Stimulated activated CD8-positive, alpha-beta memory T cell treated with anti-CD3 and anti-CD28 coated beads, Interleukin-4, amount 100 ng/mL, for 24 hours (primary cell): ENCODE measurements at places on chromosomes 4 and X.
A peak's percentile ranks its signal among the peaks of the same experiment; 100 is the strongest.

GRCh38 chrX:107804427-107804826, 21.2 kb upstream of the MID2 start:
- DNase-seq = no peak

DNA sequence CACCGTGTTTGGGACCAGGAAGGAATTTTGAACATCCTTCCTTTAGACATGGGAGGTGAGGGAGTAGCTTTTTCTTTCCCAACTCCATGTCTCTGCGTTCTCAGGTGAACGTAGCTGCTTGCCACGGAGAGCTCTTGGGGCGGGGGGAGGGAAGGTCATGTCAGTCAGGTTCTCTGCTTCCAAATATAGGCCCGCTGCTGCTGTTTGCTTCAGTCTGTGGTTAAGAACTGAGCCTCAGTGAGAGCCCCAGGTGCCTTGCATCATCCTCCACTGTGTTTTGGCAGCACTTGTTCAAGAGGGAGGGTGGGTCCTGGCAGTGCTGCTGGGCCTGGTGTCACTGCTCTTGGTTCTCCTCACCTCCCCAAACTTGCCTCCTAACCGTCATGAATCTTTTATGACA, 46.5 kb downstream of the HADH start:
- peak; percentile 30 for DNase-seq

- no peak for DNase-seq
Measured at GRCh38 chrX:40895246-40895645, 159.9 kb upstream of the MED14 start.

- no peak for DNase-seq
Measured at GRCh38 chr4:107714256-107714655, 5.8 kb downstream of the PAPSS1 start.

- no peak for DNase-seq
Measured at GRCh38 chr4:147733716-147734344, 1.9 kb downstream of the ARHGAP10 start.

GRCh38 chr4:112184438-112184837, 39.2 kb downstream of the FAM241A start:
- DNase-seq = no peak

DNA sequence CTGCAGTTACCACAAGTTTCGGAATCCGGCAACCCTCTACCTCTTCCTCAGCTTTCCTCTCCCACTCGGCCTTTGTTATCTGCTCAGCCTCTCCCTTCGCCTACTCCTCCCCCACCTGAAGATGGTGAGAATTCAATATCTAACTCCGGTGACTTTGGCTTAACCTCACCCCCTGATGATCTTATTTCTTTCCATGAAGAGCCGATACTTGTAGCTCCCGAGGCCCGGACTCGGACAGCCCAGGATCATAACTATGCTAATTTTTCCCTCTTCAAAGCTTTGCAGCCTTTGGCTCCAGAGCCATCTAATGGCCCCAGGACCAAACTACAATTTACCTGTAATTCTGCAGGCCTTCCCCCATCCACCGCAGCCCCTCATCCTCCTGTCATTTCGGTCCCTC, 32.0 kb upstream of the MGST2 start:
- no peak for DNase-seq

GRCh38 chrX:32877592-32877991, 333.8 kb downstream of the DMD start:
- DNase-seq = no peak

GRCh38 chr4:5460106-5460801, 248.1 kb downstream of the EVC2 start:
- no peak for DNase-seq

DNA sequence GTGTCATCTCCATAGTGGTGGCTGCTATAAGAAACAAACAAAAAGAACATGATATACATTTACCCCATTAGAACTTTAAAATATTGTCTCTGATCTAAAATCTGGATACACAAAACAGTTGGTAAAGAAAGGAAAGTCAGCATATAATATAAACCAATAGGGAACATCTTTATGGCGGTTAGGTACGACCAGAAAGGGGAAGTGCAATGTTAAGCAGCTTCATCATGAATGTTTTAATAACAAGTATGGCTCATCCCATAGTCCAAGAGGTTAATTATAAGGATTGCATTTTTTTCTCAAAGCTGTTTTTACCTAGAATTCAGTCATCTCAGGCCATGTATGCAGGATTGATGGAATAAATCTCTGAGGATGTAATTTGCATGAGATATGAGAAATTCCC, 1869.7 kb downstream of the PCDH7 start:
- DNase-seq = no peak

DNA sequence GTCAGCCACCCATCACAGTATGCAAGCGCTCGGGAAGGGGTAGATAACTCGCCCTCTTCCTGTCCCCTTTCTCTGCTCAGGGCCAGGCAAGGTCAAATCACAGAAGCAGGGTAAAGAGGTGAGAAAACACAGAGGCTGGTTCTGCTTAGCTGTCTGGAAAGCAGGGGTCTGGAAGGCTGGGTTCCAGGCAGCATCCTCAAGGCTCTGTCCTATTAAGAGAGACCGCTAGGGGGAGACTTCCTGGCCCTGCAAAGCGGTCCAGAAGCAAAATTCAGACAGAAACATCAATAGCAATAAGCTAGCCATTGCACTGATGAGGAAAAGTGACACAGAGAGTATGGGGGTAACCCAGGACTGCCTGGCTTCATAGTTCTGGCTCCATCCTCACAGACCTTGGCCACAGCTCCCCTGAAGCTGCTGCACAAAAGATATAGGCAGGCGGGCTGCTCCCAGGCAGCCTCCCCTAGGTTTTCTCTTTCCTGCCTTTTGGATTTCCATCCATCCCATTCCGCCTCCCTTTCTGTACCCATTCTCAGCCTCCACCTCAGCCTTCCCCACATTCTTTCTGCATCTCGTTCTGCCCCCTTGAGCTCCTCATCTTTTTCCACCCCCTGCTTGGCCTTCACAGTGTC, 308.5 kb downstream of the EVC2 start:
- DNase-seq = no peak

DNA sequence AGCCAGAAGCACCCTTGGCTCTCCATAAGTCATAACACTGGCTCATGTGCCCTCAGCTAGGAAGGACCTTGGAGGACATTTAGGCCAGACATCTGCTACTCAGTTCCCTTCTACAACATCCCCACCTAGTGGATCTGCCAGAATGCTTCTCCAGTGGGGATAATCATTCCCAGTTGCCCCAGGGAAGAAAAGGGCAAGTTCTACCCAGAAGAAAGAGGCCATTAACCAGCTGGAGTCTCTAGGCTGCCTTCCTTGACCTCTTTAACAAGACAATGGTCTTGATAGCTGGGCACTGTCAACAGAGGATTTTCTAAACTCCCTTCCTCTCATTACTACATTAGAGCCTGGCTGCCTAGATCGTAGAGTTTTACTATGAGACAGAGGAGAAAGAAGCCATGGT, 42.0 kb downstream of the LGI2 start:
- no peak for DNase-seq

DNA sequence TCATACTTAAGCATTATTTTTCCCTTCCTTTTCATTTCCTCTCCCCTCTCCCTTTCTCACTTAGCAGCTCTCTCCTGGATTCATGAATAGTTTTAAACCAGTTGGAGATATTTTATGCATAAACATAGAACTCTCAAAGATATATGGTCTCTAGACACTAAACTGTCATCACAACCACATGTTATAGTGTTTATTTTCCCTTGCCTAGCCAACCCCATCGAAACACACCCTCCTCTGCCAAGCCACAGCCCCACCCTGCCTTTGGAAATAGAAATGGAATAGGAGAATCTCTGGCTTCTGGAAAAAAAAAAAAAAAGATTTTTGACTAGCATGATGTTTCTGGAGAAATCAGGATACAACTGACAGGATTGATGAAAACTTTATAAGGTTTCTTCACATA, 64.8 kb upstream of the RBPJ start:
- no peak for DNase-seq

DNA sequence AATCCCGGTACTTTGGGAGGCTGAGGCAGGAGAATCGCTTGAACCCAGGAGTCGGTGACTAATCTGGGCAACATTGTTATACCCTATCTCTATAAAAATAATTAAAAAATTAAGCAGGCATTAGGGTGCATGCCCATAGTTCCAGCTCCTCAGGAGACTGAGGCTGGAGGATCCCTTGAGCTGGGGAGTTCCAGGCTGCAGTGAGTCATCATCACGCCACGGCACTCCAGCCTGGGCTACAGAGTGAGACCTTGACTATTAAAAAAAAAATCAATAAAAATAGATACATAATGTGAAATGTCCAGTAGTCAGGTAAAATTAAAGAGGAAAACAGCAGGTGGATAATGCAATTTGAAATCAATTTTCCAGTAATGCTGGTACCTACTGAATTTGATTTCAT, 14.6 kb downstream of the ADGRL3 start:
- no peak for DNase-seq
